ENCODE measurements at places on chromosomes 1 and 21.

DNA sequence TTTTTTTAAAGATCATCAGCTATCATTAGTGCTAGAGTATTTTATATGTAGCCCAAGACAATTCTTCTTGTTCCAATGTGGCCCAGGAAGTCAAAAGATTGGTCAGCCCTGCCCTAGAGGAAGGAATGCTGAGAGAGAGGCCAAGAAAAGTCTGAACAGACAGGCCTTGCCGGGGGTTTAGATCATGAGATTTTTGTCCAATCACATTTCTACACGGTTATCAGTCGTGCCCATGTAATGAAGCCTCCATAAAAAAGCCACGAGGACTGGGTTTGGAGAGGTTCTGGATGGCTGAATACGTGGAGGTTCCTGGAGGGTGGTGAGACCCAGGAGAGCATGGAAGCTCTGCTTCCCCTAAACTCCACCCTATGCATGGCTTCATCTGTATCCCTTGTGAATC lies 24.3 kb upstream of the ENO1 start:
- DNase-seq, result no peak

DNA sequence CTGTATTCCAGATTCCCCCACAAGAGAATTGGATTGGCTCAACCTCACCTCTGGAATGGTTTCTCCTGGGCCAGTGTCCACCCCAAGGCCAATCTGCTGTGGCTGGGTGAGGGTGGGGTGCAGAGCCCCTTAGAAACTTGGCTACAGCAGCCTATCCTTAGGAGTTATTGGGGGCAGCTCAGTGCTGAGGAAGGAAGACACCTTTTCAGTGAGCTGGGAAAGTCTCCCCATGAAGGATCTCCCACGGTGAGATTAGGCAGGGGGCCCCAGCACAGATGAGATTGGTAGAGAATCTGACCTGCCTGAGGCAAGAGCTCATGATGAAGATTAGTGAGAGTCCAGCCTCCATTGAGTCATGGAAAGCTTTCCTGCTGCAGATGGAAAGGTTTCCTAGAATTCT lies 78.4 kb downstream of the CCDC185 start:
- DNase-seq, result no peak

DNA sequence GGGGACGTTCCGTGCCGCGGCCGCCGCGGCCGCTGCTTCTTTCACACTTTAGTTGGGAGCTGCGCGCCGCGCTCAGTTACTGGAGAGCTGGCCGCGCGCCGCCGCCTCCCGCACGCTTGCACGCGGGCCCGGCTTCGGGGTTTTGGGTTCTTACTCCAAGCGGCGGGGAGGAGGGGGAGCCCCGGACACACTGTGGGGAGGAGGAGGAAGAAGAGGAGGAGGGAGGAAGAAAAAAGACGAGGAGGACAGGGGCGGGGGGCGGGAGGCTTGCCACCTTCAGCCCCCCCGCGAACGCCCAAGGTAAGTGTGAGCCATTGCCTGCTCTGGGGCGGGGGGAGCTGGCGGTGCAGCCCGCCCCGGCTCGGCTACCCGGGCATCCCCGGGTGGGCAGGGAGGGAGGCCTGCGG lies 243 bp downstream of the C1orf21 start:
- DNase-seq, result no peak

GRCh38 chr1:244314921-244315559 lies 136.7 kb downstream of the ADSS2 start:
- DNase-seq, result no peak

DNA sequence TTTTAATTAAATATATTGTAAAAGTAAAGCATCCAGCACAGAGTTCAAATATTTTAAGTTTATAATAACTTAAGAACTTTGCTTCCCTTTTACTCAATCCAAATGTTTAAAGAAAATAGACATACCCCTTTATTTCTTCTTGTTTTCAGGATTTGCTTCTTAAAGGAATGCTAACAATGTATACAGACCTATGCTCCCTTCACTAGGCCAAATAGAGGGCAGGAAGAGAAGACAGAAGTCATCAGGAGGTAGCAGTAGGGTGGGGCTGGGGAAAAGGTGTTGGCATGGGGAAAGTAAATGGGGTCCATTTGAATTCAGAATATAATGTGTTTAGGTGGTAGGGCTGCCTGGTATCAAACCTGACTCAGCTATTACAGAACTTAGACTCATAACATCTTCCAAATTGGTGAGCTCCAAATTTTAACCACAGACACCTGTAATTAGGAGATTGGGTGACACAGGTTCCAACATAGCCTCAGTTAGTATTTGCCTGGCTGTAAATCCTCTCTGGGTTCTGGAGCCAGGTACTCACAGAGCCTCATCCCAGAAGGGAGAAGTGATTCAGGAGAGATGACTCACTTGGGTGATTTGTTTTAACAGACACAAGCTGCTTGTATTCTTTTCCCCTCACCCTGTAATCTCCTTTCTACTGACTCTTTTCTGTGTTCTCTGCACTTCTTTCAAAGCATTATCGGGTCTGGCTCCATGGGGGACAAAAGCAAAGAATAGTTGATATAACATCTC lies 60.1 kb upstream of the DUSP10 start:
- DNase-seq, result no peak

GRCh38 chr1:52506920-52507546 lies 45.9 kb downstream of the TUT4 start:
- no peak for DNase-seq

DNA sequence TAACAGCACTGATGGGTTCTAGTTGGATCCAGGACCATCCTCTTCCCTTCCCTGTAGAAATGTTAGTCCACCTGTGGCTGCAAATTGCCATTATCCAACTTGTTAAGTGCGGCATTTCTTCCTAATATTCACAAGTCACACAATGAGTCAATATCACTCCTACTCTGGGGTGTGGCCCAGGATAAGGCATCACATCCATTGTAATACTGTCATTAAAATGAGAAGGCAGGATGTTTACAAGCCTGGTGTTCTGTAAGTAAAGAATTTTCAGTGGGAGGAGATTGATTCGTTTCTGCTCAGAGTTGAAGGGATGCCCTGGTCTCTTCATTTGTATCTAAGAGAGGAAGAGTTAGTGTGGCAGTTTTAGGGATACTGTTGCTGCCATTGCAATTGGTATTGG lies 18.1 kb upstream of the ARHGAP29 start:
- DNase-seq, result no peak

DNA sequence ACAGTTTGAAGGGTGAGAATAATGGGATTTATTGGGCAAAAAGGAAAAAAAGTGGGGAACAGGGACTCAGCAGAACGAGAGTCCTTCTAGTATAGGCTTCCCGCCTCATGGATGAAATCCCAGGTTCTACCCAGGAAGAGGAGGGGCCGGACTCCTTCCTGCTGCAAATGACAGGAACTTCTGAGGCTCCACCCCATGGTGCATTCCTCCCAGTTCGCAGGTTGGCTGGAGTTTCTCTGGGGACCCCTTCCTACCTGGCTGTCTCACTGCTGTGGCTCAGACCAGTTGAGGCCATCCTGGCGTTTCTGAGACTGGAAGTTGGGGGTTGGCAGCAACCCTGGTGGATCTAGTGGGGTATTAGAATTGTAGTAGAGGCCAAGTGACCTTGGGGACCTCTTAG lies 27.5 kb downstream of the CNIH3 start:
- DNase-seq, result no peak

- DNase-seq, result peak; percentile 75
Observed at GRCh38 chr1:32361674-32362473, 411 bp downstream of the FAM229A start.

GRCh38 chr1:235648954-235649367 lies 623 bp downstream of the GNG4 start:
- DNase-seq, result peak; percentile 89

DNA sequence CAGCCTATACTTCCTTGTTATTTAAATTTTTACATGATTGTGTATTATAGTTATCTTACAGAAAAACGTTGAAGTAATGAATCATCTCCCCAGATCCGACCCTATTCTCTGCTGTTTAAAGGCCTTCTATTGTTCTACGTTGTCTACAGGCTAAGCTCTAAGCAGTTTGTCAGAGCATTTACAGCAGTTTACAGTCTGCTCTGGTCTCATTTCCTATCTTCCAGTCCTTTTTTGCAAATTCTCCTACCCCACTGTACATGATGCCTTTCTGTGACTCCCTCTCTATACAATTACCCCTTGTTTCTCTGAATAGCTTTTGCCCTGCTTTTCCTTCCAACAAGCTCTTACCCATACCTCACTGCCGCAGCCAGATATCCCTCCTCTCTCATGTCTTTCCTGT lies 319.2 kb upstream of the FMN2 start:
- no peak for DNase-seq

- DNase-seq, result peak; percentile 16
Observed at GRCh38 chr1:231807541-231807940, 181.0 kb downstream of the DISC1 start.

DNA sequence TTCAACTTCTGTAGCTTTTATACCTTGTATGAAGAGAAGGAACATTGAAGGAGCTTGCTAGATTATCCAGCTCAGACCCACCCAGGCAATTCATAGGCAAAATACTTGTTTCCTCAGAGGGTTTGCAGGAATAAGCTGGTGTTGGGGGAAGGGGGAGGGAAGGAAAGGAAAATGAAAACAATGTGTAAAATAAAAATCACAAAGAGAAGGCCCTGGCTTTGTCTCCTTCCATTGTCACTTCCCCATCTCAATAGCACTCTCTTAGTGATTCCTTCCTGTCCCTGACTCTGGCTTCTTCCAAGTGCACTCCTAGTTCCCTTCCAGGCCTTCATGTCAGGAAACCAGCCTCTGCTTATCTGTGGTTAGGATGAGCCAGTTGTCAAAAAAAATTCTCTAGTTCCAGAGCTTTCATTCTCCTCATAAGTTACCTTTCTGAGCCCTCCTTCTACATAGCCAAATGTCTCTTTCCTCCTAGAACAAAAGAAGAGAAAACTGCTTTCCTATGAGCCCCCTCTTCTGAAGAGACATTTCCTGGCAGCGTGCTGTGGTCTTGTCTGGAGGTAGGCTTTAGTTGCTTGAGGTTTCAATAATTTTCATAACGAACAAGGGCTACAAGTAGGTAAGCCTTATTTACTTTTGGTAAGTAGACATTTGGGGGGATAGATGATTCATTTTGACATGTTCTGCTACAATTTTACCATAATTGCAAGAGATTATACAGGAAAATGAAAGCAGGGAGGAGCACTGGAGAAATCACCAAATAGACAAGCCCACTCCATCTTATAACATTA lies 45.7 kb downstream of the FASLG start:
- no peak for DNase-seq

DNA sequence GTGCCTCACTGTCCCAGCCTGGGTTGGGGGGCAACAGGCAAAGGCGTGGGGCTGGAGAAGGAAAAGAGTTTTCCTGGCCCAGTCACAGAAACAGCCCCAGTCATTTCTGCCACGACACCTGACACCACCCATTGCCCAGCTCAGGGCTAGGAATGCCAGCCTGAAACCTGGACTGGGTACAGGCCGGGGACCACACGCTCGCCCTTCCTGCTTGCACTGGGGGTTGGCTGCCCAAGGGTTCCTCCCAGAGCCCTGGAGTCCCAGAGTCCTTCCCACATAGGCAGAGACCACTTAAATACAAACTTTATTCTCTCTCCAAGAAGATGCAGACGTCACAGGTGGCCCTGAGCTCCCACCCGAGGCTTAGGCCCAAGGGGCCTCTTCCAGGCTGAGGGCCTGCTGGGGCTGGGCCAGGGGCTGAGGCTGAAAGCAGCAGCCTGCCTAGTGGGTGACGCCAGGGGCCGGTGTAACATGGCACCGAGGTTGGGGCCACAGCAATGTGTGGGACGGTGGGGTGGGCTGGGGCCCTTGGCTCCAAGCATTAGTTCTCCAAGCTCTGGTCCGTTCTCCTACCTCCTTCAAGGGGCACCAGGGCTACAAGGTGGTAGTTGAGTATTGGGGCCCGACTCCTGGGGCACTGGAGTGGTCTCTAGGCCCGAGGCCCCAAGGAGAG lies 1.6 kb downstream of the TMEM52 start:
- DNase-seq, result no peak

GRCh38 chr1:171127501-171127900 lies 36.8 kb downstream of the FMO3 start:
- DNase-seq, result peak; percentile 53

GRCh38 chr1:86461482-86461881 lies 7.2 kb upstream of the CLCA1 start:
- DNase-seq, result no peak

- no peak for DNase-seq
Observed at GRCh38 chr1:98364544-98364943, 297.0 kb upstream of the SNX7 start.

- peak; percentile 24 for DNase-seq
Observed at GRCh38 chr21:25457411-25457810, 149.9 kb downstream of the MRPL39 start.

- DNase-seq, result no peak
Observed at GRCh38 chr21:41761934-41762635, 4.8 kb downstream of the RIPK4 start.

DNA sequence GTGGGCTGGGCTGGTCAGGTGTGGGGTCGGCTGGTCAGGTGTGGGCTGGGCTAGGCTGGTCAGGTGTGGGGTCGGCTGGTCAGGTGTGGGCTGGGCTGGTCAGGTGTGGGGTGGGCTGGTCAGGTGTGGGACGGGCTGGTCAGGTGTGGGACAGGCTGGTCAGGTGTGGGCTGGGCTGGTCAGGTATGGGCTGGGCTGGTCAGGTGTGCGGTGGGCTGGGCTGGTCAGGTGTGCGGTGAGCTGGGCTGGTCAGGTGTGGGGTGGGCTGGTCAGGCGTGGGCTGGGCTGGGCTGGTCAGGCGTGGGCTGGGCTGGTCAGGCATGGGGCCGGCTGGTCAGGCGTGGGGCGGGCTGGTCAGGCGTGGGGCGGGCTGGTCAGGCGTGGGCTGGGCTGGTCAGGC lies 6.3 kb upstream of the FNDC10 start:
- DNase-seq, result no peak

- no peak for DNase-seq
Observed at GRCh38 chr1:170685166-170685565, 21.2 kb downstream of the PRRX1 start.

DNA sequence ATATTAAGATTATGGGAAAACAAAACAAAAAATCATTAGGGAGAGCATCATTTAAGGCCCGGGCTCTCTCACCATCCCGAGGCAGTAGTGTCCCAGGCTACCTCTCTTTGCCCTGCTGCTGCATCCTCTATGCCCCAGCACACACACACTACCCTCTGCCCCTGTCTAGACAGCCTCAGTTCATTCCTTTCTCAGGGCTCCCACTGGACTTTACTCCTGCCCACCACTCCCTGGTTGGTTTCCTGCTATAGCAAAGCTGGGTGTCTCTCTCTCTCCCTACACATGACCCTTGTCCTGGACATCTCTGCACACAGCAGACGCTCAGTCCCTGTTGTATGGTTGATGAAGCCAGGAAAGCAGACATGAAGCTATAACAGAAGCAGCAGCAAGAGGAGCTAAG lies 30.7 kb downstream of the GNG12 start:
- DNase-seq, result no peak

DNA sequence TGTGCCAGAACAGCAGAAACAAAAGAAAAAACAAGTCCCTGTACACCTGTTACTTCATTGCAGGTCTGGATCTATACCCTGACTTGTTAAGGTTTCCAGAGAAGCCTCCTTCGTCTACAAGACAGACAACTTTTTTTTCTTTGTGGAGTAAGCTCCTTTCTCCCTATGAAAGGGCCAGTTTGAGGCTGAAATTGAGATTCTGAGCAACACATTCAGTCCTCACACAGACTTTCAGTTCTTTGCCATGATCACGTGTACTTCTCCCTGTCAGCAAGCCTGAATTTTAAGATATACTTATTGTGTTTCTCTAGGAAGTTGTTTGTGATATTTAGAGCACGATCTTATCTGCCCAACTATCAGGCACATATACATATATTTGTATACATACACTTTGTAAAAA lies 374.0 kb downstream of the NTNG1 start:
- no peak for DNase-seq

- DNase-seq, result no peak
Observed at GRCh38 chr1:156372265-156372586, 3.2 kb downstream of the RHBG start.

- no peak for DNase-seq
Observed at GRCh38 chr1:99557546-99558202, 88.2 kb upstream of the PALMD start.
